Psoas muscle (tissue), 8 donors: ENCODE measurements at places on chromosomes 3 and 15. TPM values are rescaled to one million over a fixed set of nuclear protein-coding genes. Genes with fewer than 3 reads are reported as not detected.

DNA sequence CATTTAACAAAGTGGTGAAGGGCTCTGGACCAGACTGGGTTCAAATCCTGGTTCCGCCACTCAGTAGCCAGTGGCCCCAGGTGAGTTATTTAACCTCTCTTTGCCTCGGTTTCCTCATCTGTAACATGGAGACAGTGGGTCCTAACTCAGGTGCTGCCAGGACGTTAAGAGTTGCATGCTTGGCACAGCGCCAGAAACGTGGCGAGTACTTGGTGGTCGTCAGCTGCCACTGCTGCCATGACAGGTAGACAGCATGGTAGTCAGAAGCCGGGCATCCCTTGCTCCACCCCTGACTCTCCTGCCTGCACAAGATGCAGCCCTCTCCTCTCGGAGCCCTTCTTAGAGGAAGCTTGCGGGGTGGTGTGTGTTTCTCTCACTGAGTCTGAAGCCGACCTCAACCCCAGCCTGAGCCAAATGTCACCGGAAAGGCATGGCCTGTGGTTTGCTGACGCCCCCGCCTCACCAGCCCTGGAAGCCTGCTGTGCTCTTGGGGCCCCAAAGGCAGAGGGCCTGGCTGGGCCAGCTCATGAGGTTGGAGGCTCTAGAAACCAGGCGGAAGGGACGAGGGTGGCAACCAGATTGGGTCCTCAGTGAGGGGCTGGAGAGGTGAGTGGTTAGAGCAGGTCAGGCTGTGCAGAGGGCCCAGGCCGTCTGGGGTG lies 160.8 kb upstream of the TLE3 start:
- no peak for DNase-seq

The TMEM212 gene
- polyA plus RNA-seq = not detected

DNA sequence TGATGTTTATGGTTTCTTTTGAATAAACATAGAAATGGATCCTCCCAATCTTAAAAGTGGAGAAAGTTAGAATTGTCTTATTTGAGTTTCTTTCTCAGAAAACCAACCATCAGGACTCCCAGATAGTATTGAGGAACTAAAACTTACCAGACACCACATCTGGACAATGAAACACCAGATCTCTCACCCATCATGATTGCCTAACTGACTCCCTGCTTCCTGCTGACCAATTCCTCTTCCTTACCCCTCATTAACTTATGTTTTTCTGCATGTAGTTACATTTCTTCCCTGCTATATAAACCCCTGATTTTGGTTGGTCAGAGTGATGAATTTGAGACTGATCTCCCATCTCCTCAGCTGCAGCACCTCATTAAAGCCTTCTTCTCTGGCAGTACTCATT lies 242.0 kb upstream of the SETMAR start:
- DNase-seq = no peak

The ZBTB47 gene
- polyA plus RNA-seq = 72.6 TPM

DNA sequence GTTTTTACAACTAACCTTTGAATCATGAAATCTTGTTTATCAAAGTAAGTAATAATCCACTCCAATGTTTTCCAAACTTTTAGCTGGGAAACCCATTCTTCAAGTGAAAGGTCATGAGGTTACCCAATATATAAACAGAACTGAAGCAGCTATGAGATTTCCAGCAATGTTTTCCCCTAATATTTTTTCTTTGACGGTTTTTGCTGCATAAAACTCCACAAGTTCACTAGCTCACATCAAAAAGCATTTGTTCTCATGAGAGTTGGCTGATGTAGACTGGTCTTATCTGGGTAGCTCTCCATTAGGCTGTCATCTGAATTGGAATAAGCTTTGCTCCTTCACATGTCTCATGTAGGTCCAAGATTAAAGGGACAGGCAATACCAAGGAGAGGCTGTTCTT lies 241.2 kb upstream of the LRRC3B start:
- no peak for DNase-seq

DNA sequence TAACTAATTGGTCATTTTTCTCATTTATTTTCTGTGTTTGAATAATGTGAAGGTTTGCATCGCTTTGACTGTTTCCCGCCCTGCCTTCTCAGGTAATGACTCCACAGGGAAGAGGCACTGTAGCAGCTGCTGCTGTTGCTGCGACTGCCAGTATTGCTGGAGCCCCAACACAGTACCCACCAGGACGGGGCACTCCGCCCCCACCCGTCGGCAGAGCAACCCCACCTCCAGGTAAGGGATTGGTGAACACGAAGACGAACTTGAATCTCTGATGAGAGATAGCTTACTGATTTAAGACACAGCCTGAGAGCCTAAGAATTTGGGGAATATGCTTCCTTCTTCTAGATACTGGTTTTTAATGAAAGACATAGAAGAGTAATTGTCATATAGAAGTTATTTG lies 22.9 kb downstream of the SNRPN start:
- no peak for DNase-seq

The NME9 gene
- polyA plus RNA-seq = 0.80 TPM

The ZBED2 gene
- polyA plus RNA-seq = not detected

The ST8SIA2 gene
- 0.03 TPM for polyA plus RNA-seq

- peak; percentile 34 for DNase-seq
Observed at GRCh38 chr15:93049914-93050578, 39.0 kb downstream of the RGMA start.

GRCh38 chr3:171677706-171678105 lies 132.6 kb downstream of the PLD1 start:
- DNase-seq = no peak

GRCh38 chr15:88479169-88479568 lies 11.7 kb downstream of the MRPS11 start:
- no peak for DNase-seq

DNA sequence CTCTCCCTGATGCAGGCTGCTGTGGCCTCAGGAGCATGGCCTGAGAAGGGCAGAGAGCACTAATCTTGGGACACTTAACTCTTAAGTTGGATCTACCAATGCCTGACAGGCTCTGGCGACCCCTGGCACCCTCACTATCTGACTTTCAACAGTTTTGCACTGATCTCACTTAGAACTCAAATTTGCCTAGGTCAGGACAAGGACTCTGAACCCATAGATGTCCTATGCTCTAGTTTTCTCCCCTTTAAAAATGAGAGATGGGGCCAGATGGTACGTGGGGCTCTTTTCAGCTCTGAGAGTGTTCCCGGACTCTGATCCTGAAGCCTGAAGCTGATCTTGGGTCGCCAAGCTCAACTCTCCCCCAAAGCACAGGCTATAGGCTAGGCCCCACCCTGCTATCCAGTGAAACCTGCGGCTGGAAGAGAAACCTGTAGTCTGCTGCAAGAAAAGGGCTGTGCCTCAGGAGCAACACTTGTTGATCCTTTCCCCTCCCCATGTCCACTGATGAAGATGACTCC lies 65.7 kb downstream of the RPL39L start:
- DNase-seq = no peak

DNA sequence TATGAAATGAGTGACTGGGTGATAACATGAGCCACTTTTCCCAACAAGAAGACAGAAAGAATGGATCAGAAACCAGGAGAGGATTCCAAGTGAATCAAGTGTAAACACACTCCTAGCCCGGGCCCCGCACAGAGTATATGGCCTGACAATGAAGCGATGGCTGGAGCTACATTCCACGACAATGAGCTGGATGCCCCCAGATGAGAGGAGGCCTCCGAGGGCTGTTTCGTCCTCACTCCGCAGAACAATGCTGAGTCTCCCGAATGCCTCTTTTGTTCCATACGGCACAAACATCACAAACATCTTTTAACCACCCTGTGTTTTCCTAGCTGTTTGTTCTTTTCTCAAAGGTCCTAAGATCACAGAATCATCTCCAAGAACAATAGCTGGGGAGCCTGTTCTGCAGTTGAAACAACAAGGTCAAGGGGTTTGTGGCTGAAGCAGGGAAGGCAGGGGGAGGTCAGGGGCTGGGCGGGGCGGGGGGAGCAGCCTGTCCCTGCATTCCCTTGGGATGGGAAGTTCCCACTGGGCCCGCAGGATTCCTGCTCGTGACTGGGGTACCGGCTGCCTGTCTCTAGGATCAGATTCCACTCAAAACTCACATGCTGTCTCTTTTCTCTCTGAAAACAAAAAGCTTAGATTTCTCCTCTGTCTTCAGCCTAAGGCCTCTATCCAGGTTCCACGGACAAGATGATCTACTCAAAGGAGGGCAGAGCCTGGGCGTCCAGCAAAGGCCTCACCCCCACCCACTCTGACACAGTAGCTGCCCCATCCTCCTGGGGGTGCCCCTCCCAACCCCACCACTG lies 151.3 kb downstream of the XXYLT1 start:
- no peak for DNase-seq

The RHCG gene
- not detected for polyA plus RNA-seq

The FBXO40 gene
- polyA plus RNA-seq = 14.1 TPM

The FRMD4B gene
- polyA plus RNA-seq = 3.0 TPM

DNA sequence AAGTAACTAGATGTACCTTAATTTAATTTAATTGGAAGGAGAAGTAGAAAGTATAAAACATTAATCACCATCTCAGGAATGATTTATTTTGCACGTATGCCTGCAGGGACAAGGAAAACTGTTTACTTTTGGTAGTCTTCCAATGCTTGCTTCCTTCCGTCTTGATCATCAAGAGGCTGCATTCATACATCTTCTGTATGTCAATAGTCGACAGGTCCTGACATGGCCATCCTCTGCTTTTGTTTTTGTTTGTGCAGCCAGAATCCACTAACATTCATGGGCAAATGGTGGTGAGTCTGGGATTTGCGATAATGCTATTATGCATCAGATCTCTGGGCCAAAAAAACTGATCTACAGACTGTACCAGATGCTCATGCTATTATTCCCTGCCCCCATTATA lies 56.6 kb upstream of the ZPLD1 start:
- no peak for DNase-seq

GRCh38 chr3:188914552-188914951 lies 257.2 kb upstream of the TPRG1 start:
- no peak for DNase-seq

- no peak for DNase-seq
Observed at GRCh38 chr3:25844891-25845290, 55.0 kb downstream of the OXSM start.

GRCh38 chr3:195105389-195105788 lies 165.6 kb downstream of the XXYLT1 start:
- no peak for DNase-seq

The CPN2 gene
- not detected for polyA plus RNA-seq

DNA sequence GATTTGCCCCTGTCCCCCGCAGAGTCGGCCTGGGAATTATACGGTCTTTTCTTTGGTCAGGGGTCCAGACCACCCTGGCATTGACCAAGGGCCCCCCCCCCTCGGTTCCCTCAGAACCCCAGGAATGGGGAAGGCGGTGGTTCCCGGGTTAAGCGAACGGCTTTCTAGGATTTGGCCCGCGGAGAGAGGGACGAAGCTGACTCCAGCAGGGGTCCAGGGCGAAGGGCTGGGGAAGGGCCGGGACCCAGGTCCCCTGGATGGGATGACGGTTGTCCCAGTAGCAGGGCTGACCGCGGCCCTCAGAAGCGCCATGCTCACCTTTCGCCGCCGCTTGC lies 274 bp downstream of the RRP9 start:
- DNase-seq = no peak

DNA sequence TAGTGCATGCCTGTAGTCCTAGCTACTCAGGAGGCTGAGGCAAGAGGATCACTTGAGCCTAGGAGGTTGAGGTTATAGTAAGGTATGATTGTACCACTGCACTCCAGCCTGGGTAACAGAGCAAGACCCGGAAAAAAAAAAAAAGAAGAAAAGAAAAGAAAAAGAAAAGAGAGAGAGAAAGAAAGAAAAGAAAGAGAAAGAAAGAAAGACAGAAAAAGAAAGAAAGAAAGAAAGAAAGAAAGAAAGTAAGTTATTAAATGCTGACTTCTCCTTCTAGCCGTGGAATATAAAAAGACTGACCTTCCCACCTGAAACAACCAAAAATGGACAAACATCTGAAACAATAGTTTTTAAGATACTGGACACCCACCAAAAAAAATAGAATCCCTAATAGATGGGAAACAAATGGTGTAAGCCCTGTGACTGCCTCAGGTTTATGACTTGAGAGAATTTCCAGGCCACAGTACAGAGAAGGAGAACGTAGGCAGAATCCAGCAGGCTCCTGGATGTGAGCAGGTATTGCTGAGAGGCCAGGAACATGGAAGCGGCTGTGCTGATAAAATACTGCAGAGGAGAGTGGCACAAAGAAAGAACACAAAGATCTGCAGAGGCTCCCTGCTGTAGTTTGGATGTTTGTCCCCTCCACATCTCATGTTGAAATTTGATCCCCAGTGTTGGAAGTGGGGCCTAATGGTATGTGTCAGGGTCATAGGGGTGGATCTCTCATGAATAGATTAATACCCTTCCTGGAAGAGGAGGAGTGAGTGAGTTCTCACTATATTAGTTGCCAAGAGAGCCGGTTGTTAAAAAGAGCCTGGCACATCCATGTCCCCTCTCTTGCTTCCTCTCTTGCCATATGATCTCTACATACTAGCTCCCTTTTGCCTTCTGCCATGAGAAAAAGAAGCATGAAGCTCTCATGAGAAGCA lies 41.8 kb upstream of the PRSS50 start:
- DNase-seq = no peak

- no peak for DNase-seq
Observed at GRCh38 chr3:112979244-112979832, 4.4 kb upstream of the CD200R1 start.

The TMPRSS7 gene
- polyA plus RNA-seq = not detected

The CCR8 gene
- not detected for polyA plus RNA-seq

The TMIE gene
- polyA plus RNA-seq = 0.65 TPM
